ENCODE measurements at places on chromosomes 2 and 18. TPM values are rescaled to one million over a fixed set of nuclear protein-coding genes. Genes with fewer than 3 reads are reported as not detected.

Gene TEX44
- total RNA-seq = not detected

Gene C1QL2
- total RNA-seq = not detected

Gene ZSWIM2
- total RNA-seq = not detected

Gene LGALSL
- 0.29 TPM for total RNA-seq

Gene SNORC
- 0.18 TPM for total RNA-seq

Gene SCN7A
- total RNA-seq = not detected

Gene SLC30A3
- total RNA-seq = not detected

Gene PLEKHH2
- total RNA-seq = 4.8 TPM

Gene THSD7B
- under 0.01 TPM for total RNA-seq

Gene KCNG2
- total RNA-seq = 1.2 TPM

Gene ROCK1
- 15.9 TPM for total RNA-seq

Gene TWIST2
- total RNA-seq = 78.7 TPM

Gene MC4R
- not detected for total RNA-seq

Gene VAPA
- 233 TPM for total RNA-seq

Gene FEV
- not detected for total RNA-seq

Gene RFTN2
- 1.9 TPM for total RNA-seq

Gene RBFA
- total RNA-seq = 44.3 TPM

Gene SERPINB11
- not detected for total RNA-seq

Gene AQP12B
- not detected for total RNA-seq

Gene TSPYL6
- not detected for total RNA-seq

Gene FBXO41
- 0.29 TPM for total RNA-seq

Gene ALPP
- not detected for total RNA-seq

Gene NTSR2
- not detected for total RNA-seq

Gene EPB41L3
- not detected for total RNA-seq
